ENCODE measurements at places on chromosomes 7 and 10.

DNA sequence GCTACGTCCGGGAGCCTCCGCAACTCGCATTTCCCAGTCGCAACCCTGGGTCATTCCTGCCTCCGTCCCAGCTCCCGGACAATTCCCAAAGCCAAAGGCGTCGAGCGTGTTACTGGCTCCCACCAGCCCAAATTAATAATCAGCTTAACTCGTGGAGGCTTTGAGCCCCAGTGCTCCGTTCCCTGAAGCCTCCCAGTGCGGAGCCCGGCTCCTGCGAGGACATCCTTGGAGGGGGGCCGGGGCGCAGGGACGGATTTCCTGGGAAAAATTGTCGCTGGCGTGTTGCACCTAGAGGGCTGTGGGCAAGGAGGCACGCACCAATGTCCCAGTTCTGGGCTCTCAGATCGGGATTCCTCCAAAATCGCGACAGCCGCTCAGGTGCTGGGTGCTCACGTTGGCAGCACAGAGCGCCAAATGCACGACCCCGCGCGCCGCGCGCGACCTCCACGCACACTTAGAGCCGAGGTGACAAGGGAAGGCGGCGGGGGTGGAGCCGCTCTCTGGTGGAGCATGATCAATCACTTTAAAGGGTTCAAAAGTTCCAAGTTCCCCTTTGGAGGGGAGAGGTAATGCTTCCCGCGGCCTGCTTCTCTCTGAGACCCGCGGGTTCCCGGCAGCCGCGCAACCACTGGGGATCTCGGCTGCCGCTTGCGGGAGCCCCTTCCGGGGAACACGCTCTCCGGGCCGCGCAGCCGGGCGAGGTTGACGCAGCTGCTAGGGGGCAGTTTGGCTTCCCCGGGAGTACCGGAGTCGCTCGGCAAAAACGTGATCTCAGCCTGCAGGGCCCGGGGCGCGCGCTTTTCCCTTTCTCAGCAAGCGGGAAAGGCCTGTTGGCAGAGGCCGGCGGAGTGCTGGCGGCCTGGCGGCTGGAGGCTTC is 25.5 kb downstream of the SKIDA1 start:
- DNase-seq, result peak; percentile 47

DNA sequence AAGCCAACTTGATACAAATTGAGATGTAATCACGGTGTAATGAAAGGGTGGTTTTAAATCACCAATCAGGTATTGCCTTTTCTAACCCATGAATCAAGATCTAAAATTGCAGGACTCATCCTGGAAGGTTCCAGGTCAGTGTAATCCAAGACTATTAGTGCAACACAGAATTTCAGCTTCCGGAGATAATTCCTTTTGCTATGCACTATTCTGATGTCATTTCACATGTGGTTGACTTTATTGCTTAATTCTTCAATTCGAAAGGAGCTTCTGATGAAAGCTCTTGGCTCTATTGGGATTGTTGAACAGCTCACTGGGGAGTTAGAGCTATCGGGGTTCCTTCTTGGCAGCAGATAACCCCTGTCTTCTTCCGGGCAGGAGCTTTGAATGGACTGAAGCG is 147.4 kb upstream of the INSYN2A start:
- DNase-seq, result no peak

DNA sequence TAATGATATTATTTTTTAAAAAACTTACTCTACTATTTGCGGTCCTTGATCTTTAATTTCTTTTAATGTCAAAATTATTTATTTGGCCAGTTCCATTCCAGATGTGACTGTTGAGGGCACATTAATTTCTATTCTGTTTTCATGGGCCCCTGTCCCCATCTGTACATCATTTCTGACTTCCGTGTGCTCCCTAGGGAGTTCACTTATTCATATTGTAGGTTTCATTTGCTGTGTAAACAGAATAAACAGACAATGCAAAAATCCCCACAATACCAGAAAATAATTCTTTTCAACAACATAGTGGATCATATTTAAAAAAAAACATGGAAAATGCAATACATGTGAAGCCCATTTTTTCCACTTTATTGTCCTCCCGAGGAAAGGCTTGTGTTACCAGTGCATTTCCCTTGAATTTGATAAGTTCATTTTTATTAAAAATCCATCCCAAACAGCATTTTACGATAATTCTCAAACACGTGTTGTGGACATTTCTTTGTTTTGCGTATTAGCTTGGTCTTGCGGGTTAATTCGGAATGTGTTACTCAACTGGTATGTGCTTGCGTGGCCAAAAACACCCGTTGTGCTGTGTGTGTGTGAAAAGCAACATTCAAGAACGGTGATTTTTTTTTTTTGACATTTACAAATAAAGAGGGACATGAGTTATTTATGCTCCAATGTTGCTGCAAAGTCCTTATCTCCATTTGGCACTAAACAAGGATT is 138.4 kb downstream of the MGMT start:
- DNase-seq, result peak; percentile 44

DNA sequence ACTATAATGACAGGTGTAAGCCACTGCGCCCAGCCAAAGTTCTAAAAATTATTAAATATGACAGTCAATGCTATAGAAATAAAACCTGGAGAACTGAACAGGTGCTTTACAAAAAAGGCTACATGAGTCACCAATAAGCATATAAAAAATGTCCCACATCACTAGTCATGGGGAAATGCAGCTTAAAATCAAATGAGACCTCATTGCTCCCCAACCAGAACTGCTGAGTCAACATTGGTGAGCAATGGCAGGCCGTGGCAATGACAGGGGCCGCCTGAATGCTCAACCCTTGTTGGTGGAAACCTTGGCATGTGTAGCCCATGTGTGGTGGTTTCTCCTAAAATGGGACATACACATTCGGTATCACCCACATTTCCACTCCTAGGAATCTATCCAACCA is 352.3 kb upstream of the KLF6 start:
- DNase-seq, result no peak

DNA sequence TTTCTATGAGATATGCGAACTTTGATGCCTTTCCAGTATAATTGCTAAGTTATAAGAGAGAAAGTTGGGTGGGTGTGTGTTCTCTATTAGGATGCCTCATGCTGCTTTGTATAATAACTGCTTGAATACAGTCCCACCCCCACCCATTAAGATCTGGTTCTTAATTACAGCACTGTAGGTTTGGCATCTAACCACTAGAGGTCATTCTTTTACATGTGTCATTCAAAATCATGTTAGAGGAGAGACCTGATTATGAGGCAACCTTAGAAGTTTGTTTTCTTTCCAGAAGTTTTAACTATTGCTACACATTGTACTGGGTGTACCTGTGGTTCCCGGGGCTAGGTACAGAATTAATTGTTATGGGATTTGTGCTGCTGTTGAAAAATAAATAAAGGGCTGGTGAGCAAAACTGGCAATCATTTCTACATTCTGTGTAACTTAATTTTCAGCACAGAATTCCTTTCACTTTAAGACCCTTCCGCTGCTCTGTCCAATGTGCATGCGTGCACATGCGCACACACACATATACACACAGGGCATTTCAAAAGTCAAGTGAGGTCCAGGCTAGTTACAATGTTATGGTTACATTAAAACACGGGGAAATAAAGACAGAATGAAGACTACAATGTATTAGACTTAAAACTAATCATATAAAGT is 1156.3 kb downstream of the SORCS3 start:
- DNase-seq, result no peak

GRCh38 chr7:14841086-14841485 is 61.5 kb downstream of the DGKB start:
- no peak for DNase-seq

- DNase-seq, result peak; percentile 63
Measured at GRCh38 chr7:149799397-149800168, 26.2 kb upstream of the ZNF467 start.

GRCh38 chr10:35643151-35644049 is 1.3 kb upstream of the FZD8 start:
- peak; percentile 12 for DNase-seq

GRCh38 chr10:93604146-93604545 is 3.1 kb upstream of the RBP4 start:
- no peak for DNase-seq

DNA sequence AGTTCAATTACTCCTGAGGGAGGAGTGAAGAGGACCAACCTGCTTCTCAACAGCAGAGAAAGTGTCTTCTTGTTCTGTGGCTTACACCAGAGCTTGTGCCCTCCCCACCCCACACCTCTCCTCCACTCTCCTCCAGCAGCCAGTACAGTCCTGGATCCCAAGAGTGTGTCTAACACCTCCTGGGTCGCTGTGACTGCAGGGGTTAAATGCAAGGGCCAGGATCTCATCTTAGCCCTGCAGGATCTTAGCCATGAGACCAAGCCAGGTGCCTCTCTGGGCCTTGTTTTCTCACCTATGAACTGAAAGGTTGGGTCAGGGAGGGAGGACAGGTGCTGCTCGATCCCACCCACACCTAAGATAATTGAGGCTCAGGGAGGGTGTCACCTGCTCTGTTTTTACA is 34.5 kb upstream of the MSRB2 start:
- no peak for DNase-seq

DNA sequence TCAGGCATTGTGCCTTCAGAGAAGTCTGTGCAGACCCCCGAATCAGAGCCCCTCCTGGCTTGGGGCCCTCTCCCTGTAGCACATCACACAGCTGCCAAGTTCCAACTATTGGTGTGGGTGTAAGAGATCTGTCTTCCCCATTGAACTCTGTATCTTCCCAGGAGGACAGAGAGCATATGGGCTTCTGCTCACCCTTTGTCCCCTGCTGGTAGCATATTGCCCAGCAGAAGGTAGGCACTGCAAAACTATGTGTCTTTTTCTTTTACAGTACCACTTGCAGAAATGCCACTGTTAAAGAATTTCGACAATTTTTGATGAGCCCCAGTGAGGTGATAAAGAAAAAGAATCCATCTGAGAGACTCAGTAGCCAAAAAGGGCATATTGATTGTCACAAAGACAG is 59.6 kb downstream of the NPY start:
- DNase-seq, result no peak

DNA sequence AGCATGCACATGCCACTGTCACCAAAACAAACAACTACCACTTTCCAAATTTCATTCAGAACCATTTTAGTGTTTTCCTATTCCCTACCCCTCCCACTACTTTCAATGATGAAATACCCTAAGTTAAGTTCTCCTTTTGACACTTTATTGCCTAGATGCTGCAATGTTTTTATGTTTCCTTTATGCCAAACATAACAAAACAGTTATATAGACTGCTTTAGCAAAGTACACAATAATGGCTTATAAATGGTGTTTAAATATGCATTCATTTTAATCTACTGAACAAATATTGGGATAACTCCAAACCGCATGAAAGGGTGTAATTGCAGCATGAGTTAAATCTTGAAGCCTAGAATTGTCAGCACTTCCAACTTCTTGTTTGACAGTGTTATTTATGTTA is 69.2 kb downstream of the PHYHIPL start:
- DNase-seq, result no peak

DNA sequence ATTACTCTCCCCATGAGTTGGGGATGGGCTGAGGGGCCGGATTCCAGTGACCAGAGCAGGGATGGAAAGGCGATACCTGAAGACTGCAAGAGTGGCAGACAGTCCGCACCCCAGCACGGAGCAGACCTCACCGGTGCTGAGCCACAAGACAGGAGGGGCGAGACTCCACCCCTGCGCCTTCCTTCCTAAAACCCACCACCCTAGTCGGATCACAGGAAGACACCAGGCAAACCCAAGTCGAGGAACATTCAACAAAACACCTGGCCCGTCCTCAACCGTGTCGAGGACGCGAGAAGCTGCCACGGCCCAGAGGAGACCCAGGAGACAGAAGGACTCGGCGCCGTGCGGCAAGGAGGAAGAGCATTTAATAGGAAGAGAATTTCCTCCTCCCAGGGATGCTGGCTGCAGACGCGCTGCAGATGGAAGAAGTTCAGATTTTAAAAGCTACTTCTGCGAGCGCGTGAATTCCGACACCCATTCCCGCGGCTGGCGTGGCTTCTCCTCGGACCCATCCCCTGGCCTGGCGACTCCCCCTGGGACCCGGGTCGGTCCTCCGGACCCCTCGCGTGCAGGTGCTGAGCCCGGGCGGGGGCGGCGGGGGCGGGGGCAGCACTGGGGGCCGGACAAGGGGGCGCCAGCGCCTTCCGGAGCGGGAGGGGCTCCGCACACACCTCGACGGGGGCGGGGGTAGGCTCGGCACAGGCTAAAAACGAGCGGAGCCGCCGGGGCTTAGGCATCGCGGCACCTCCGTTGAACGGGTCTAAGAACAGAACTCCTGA is 563 bp upstream of the UTF1 start:
- no peak for DNase-seq

- DNase-seq, result no peak
Measured at GRCh38 chr7:33193308-33193864, 64.0 kb downstream of the BBS9 start.

DNA sequence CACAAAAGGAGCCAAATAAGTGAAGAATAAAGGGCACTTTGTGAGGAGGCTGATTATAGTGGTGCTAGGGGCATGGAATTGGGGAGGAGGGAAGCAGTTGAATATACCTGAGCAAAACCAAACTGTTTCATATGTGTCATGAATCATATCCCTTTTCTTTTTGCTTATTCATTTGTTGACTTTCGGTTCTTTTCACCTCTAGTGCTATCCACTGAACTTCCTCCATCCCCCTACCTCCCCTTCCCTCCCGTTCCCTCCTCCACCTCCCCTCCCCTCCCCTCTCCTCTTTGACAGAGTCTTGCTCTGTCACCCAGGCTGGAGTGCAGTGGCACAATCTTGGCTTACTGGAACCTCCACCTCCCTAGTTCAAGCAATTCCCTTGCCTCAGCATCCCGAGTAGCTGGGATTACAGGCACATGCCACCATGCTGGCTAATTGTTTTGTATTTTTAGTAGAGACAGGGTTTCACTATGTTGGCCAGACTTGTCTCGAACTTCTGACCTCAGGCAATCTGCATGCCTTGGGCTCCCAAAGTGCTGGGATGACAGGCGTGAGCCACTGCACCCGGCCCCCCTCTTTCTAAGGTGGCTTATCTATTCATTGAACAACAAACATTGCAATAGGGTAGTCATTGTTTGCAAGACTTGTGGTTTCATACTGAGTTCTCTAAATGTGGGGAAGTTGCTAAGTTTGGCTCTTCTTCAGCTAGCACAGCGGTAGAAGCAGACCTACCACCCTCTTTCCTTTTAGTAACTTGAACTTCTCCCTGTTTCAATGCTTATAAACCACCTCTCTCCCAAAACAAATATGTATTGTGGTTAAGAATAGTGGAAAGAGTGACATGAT is 150.4 kb upstream of the PRPS1L1 start:
- DNase-seq, result peak; percentile 9

- no peak for DNase-seq
Measured at GRCh38 chr7:68314208-68314607, 1284.1 kb upstream of the AUTS2 start.

DNA sequence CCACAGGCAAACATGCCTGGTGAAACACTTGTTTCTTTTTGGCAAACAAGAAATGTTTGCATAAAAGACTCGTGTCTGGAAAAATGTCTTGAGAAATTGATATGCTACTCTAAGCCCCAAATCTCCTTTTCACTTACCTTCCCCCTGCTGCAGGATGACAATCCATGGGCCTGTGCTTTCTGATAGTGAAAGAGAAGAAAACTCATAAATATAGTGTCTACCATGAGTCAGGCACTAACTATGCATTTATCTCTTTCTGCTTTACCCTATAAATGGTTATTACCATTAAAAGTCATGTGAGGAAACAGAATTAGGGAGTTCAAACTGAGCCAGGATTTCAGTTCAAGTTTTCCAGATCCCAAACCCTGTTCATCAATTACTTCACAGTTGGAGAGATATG is 6.6 kb upstream of the TARP start:
- DNase-seq, result no peak

Measured in germinal center (tissue), 1 donor.